ENCODE measurements at places on chromosomes 1 and 21.

DNA sequence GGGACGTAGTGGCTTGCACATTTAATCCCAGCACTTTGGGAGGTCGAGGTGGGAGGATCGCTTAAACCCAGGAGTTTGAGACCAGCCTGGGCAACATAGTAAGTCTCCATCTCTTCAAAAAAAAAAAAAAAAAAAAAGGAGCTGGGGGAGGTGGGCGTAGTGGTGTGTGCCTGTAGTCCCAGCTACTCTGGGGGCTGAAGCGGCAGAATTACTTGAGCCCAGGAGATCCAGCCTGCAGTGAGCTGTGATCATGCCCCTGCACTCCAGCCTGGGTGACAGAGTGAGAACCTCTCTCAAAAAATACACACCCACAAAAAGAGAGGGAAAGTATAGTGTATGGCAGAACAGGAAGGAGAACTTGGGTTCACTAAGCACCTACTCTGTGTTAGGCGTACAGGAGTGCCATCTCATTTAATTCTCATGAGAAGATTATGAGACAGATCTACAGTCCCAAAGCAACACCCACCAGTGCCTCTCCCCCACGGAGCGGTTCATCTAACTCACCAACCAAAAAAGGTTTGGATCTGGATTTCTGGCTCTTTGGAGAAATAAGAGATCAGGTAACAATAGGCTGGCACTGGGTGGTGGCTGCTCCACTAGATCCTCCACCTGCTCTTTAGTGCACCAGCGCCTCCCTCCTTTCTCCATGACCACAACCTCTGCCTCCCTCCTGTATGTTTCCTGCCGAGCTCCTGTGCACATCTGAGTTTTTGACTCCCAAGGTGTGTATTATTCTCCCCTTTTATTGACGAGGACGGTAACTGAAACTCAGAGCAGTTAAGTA, 1.4 kb upstream of the TRAF5 start:
- no peak overlapping the region for H3K4me3 ChIP-seq
- no peak for DNase-seq
- H3K27me3 ChIP-seq = no peaks in the 10 kb centered on the region
- H3K27ac ChIP-seq = no peak overlapping the region
- no peaks in the 10 kb centered on the region for H3K36me3 ChIP-seq
- H3K4me1 ChIP-seq = peaks cover 20% of the 10 kb centered on the region

GRCh38 chr1:3717041-3717714, 35.1 kb upstream of the CCDC27 start:
- no peak for DNase-seq
- H3K27me3 ChIP-seq = peaks cover 39% of the 10 kb centered on the region
- H3K27ac ChIP-seq = no peak overlapping the region
- no peaks in the 10 kb centered on the region for H3K36me3 ChIP-seq

DNA sequence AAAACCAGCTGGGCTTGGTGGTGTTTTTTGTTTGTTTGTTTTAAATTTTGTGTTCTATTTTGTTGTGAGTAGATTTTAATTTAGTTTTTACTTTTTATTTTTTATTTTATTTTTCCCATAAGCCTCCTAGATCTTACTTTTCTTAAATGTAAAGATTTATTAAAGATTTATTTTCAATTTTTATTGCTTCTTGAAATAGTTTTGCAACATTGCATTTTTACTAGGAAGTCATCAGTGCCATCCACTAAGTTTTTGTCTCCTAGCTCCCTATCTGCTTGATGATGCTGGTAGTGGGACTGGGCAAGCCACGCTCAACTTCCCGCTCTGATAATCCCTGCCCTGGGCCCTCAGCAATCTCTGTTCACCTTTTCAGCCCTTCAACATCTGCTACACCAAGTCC, 175.4 kb downstream of the CDC7 start:
- H3K4me3 ChIP-seq = no peak overlapping the region
- DNase-seq = no peak
- H3K27me3 ChIP-seq = no peaks in the 10 kb centered on the region
- no peaks in the 10 kb centered on the region for H3K4me1 ChIP-seq
- H3K27ac ChIP-seq = no peak overlapping the region
- H3K36me3 ChIP-seq = no peaks in the 10 kb centered on the region

DNA sequence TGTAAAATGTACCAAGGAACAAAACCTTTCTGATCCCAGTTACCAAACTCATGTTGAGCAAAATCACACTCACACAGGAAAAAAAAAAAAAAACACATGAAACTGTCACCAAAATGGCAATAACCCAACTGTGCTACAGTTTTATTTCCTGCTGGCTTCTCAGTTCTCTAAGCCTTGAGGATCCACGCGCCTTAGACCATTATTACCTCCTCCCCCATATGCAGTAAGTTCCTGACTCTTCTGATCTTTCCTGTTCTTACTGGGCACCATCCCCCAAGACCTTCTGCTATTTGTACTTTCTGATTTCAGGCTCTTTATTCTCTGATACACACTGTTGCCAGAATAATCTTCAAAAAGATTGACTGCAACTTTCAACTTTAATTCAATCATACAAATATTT, 79.6 kb downstream of the SLC45A1 start:
- H3K36me3 ChIP-seq = no peaks in the 10 kb centered on the region
- H3K27ac ChIP-seq = peak overlapping the region; percentile 31
- H3K4me3 ChIP-seq = no peak overlapping the region
- H3K27me3 ChIP-seq = no peaks in the 10 kb centered on the region

GRCh38 chr1:217622042-217622441, 8.8 kb downstream of the GPATCH2 start:
- DNase-seq = no peak
- no peaks in the 10 kb centered on the region for H3K4me1 ChIP-seq
- H3K27me3 ChIP-seq = no peaks in the 10 kb centered on the region
- no peak overlapping the region for H3K4me3 ChIP-seq

GRCh38 chr1:186750257-186750656, 70.0 kb upstream of the PTGS2 start:
- H3K4me1 ChIP-seq = no peaks in the 10 kb centered on the region
- no peaks in the 10 kb centered on the region for H3K36me3 ChIP-seq
- no peak overlapping the region for H3K4me3 ChIP-seq

Measured in tibial nerve (tissue), 4 donors.